ENCODE measurements at places on chromosomes 7 and 10. TPM values are rescaled to one million over a fixed set of nuclear protein-coding genes. Genes with fewer than 3 reads are reported as not detected.

Gene GBF1
- total RNA-seq = 18.1 TPM

Gene SH3PXD2A
- 6.3 TPM for total RNA-seq

Gene RET
- 0.07 TPM for total RNA-seq

Gene PPP3CB
- 12.7 TPM for total RNA-seq

Gene TRPV6
- total RNA-seq = not detected

Gene ITPRID1
- not detected for total RNA-seq

Gene STK31
- total RNA-seq = 0.07 TPM
